ENCODE measurements at places on chromosomes 11 and 22.

GRCh38 chr11:58133309-58134076, 8.2 kb upstream of the OR9I1 start:
- DNase-seq = no peak

DNA sequence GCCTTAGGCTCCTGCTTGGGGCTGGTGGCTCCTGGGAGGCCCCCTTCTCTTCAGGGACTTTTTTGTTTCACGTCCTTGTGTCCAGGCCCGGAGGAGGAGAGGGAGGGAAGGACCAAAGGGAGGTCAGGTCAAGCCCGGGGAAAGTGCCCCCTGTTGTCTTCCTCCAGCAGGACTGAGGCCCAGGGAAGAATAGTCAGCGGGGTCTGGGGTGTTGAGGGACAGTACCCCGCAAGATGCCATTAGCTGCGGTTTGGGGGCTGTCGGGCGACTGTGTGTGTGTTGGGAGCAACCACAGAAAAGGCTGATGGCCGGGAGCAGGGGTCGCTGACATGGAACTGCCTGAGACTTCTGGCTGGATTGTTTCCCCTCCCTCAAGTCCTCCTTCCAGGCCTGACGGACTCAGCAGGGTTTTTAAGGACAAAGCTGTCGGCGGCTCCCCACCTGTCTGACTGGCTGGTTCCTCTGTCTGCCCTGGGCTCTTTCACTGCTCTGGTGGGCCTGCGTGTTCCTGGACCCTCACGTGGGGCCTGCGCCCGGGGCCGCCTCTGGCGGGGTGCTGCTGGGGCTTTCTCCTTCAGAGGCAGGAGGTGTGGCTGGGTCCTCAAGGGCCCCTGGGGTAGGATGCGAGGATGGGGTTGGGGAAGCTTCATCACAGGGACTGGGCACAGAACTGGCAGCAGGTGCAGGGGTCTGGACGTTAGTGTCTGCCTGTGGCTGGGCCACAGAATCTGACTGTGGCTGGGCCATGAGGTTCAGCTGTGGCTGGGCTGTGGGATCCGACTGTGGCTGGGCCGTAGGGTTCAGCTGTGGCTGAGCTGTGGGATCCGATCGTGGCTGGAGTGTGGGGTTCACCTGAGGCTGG, 1.5 kb downstream of the GPR152 start:
- DNase-seq = no peak

DNA sequence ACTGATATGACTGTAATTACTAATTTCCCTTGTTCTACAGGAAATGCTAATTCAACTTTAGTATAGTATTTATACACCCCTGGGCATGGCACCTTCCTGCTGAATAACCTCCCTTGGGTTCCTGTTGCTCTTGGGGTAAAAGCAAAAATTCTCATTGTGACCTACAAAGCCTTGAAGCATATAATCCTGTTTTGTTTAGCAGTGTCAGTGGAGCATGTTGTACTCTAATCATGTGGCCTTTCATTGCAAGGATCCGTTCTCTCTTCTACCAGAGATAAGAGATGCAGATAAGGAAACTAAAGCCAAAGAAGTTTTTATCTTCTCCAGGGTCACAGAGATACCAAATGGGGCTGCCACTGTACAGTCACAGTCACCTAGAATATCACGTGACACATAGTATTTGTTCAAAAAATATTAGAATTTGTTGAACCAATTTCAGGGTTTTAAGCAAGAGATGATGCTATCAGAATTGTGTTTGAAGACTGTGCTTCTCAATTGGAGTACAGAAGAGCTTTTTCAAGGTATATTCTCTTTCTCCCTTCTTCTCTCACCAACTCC, 25.1 kb downstream of the CSRP3 start:
- no peak for DNase-seq

- no peak for DNase-seq
Observed at GRCh38 chr11:64020976-64021756, 14.6 kb upstream of the FLRT1 start.

DNA sequence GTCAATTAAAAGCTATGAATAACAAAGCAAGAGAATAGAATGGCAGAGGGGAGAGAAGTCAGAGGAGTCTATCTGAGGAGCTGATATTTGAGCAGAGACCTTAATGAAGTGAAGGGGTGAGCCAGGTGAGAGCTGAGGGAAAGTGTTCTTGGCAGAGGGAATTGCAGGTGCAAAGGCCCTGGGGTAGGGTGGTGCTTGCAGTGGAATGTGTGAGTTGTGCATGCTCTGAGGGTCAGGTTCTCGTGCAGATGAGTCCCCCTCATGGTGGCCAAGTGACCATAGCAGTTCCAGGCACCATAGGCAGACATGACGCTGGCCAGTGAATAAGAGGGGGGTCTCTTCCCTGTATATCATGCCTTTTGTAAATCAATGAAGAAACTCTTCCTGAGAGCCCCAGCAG, 58.9 kb upstream of the ALX4 start:
- no peak for DNase-seq

Data from effector CD8-positive, alpha-beta T cell (primary cell).